ENCODE measurements at places on chromosomes 11 and 22. TPM values are rescaled to one million over a fixed set of nuclear protein-coding genes. Genes with fewer than 3 reads are reported as not detected.

OR10D3 gene
- total RNA-seq, result not detected

OLFML1 gene
- total RNA-seq, result 25.5 TPM

RBFOX2 gene
- total RNA-seq, result 144 TPM

PATE2 gene
- not detected for total RNA-seq

NPAS4 gene
- total RNA-seq, result 2.7 TPM

FIBIN gene
- total RNA-seq, result 21.8 TPM

XRCC6 gene
- total RNA-seq, result 191 TPM

KRTAP5-7 gene
- total RNA-seq, result 0.89 TPM

- no peak for DNase-seq
These were observed 6.3 kb downstream of the CD44 start for GRCh38 chr11:35145271-35145670.

- DNase-seq, result no peak
These were observed 302.1 kb downstream of the CADM1 start for GRCh38 chr11:115202074-115202473.

GRCh38 chr11:74196781-74197486 is 25.8 kb downstream of the PPME1 start:
- DNase-seq, result no peak

DNA sequence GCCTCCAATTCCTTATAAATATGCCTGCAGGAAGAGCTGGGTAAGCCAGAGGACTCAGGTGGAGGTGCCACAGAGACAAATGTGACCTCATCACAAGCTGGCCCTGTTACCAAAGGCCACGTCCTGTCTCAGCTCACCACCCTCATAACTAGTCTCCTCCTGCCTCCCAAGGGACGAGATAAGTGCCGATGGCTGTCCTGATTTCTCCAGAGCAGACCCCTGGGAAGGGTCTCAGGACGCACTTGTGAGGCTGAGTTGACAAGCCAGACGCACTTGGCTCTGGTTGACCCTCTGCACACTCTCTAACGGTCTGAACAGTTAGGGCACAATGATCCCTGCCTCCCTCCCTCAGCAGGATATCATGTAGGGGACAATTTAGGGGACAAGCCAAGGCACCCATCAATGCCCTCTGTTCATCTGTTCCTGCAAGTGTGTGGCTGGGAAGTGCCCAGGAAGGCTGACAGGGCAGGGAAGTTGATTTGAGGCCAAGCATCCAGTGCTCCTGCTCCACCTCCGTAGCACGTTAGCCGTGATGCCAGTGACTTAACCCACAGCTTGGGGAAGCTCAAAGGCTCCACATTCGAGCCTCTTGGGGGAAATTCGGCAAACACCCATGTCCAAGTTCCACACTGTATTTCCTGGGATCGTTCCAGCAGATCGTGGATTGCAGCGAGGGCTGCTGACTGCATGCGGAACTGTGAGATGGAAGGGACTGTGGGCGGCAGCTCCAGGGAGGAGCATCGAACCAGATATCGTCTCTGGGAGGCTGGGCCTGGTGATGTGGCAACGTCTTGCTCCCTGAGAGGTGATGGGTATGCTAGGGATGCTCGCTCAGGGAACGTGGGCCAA is 2.8 kb downstream of the SMIM38 start:
- no peak for DNase-seq

DNA sequence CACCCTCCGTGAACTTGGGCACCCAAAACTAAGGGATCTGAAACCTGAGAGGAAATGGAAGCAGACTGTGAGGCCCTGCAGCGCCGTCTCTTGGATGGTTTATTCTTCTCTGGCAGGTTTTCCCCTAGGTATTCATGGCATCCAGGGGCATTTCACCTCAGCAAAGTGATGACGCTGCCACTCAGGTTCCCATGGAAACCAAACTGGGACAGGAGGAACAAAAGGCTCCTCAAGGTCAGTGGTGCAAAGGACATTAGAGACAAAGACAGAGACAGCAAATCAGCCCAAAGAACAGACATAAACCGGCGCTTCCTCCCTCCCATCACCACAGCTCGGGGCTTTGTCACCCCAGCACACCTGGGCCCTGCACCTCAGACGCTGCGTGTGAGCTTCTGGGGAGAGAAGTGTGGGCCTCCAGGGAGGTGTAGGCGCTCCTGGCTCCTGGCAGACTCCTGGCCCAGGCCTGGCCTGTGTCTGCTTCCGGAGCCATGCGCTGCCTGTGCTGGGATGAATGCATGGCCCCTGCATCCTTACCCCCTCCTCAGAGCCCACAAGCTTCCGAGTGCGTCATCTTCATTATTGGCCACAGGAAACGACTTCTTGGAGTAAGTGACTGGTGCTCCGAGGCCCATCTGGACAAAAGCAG is 5.9 kb downstream of the TP53AIP1 start:
- no peak for DNase-seq

DNA sequence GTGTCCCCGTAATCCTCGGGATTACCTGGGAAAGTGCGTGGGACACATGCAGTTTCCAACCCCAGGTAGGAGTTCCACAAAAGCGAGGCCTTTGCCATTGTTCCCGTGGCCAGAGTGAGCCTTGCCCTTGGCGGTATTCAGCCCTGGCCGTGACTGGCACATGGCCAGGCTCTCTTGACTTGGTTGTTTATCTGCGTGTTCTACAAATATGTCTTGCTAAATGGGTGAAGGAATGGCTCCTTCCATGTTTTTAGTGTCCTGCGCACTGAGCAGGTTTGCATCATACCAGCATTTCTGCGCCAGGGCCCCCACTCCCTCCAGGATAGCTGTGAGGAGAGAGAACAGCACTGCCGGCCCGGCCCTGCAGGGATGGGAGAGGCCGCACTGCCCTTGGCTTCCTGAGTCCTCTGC is 20.0 kb downstream of the POLR3H start:
- no peak for DNase-seq

- DNase-seq, result no peak
These were observed 388.1 kb upstream of the CCDC90B start for GRCh38 chr11:83674102-83674896.

- no peak for DNase-seq
These were observed 89.0 kb downstream of the FAM83F start for GRCh38 chr22:40083794-40084193.

DNA sequence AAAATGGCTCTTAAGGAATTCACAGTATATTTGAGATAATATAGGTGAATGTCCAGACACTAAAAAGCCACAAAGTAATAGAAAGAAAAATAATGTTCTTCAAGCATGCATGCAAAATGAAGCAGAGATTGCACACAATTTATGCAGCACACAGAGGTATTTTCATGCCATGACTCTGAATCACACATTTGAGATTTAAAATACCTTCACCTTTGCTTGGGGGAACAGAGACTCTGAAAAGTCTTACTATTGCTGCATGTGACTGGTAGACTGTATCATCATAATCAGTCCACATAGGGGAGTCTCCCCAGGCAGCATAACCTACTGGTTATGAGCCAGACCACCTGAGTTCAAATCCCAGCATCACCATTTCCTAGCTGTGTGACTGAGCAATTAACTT is 96.2 kb downstream of the RCN1 start:
- DNase-seq, result no peak

DNA sequence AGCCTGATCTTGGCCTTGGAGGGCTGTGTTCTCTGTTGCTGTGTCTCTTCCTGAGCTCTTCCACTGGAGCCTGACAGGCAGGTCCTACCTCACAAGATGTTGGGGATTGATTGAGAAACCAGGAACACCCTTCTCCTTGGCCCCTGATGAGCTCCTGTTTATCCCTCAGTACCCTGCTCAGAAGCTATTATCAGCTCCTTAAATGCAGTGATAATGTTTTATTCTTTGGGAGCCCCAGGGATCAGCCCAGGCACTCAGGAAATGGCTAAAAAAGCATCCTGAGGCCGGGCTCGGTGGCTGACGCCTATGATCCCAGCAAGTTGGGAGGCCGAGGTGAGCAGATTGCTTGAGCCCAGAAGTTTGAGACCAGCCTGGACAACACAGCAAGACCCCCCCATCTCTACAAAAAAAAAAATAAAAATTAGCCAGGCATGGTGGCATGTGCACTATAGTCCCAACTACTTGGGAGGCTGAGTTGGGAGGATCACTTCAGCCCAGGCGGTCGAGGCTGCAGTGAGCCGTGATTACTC is 4.9 kb upstream of the PHLDA2 start:
- DNase-seq, result no peak

- DNase-seq, result no peak
These were observed 7.8 kb downstream of the TTC38 start for GRCh38 chr22:46275455-46276122.

GRCh38 chr11:33731723-33732531 is 4.3 kb downstream of the CD59 start:
- no peak for DNase-seq

DNA sequence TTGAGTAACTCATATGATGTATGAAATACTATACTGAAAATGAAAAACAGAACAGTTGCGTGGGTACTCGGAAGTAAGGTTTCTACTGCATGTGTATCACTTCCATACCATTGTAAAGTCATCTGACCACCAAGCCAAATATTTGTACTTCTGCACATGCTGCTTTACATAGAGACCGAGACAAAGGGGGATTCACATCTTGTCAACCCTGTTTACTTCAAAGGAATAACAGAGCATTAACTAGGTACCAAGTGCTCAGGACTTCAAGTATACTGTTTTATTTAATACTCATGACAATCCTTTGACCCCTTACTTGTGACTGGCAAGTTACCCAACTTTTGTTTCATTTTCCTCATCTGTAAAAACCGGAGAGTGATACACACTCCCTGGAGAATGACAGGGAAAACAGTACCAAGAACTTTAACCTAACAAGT is 9.9 kb downstream of the MAPK1 start:
- no peak for DNase-seq

- DNase-seq, result no peak
These were observed 200.6 kb downstream of the NAV2 start for GRCh38 chr11:19912958-19913892.

DNA sequence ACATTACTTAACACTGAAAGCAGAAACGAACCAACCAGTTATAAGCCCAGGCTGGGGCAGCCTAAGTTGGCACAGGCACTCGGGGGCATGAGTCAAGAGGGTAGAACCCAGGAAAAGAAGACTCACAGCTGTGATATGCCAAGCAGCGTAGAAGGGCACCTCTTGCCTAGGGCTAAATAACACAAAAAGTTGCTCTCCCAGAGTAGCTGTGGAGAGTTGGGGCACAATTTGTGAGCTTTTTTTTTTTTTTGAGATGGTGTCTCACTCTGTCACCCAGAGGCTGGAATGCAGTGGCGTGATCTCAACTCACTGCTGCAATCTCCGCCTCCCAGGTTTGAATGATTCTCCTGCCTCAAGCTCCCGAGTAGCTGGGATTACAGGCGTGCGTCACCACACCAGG is 8.8 kb downstream of the CLMP start:
- DNase-seq, result no peak

DNA sequence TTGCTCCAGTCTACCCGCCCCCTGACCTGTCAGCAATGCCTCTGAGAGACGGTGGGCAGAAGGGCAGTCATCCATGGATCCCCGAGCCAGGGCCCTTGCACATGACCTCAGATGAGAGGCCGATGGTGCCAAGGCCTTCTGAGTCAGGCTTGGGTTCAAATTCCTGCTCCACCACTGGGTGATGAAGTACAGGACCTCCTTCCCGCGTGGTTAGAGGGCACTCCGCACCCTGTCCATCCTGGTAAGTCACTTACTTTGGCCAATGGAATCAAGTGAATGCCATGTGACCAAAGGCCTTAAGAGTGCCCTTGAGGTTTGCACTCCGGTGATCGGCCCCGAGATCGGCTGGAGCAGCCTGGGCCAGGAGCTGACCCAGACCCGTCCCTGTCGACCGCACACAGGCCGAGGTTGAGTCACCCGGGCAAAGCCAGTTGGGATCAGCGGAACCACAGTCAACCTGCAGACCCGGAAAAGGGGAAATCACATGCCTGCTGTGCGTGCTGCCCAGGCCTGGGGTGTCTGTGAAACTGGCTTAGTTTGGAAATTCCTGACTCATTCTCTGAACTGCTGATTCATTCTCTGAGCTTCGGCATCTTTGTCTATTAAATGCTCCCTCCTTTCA is 48.9 kb downstream of the RTL6 start:
- DNase-seq, result no peak

DNA sequence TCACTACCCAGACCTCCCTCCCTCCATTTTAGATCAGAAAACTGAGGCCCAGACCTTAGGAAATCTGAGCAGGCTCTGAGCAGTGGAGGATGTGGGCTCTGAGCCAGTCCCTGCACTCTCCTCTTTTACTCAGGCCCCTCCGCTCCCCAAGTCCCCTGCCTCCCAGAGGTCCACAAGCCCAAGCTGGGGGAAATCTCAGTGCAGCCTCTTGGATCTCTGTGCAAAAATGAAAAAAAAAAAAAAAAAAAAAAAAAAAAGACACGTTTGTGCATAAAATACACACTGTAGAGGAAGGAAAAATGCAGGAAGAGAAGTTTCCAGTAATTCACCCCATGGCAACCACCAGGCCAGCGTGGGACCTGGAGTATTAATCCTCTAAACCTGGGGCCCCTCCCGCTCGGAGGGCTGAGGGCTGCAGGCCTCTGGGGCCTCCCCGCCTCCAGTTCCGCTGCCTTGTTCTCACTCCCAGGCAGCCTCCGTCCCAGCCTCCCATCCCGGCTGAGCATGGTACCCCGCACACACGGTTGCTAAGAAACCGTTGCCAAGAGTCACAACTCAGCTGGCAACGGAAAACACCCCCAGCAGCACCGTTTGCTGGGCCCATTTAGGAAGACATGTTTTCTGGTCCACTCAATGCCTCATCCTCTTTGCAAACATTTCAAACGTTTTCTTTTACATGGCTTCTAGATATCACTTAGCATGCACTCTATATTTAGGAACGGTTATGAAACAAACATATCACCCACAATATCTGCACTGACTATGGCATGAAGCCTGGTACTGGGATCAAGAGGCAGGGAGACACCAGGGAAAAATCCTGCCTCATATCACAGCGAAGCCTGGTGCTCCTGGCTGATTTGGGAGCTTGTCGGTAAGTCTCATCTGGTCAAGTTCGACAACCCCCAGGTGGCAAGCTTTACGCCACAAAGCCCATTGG is 227.5 kb downstream of the CTTN start:
- peak; percentile 30 for DNase-seq

- DNase-seq, result no peak
These were observed 68.4 kb downstream of the TBC1D22A start for GRCh38 chr22:46830841-46831240.

- no peak for DNase-seq
These were observed 85.0 kb downstream of the CHST1 start for GRCh38 chr11:45580399-45580798.
